ENCODE measurements at places on chromosomes 11 and 22.

DNA sequence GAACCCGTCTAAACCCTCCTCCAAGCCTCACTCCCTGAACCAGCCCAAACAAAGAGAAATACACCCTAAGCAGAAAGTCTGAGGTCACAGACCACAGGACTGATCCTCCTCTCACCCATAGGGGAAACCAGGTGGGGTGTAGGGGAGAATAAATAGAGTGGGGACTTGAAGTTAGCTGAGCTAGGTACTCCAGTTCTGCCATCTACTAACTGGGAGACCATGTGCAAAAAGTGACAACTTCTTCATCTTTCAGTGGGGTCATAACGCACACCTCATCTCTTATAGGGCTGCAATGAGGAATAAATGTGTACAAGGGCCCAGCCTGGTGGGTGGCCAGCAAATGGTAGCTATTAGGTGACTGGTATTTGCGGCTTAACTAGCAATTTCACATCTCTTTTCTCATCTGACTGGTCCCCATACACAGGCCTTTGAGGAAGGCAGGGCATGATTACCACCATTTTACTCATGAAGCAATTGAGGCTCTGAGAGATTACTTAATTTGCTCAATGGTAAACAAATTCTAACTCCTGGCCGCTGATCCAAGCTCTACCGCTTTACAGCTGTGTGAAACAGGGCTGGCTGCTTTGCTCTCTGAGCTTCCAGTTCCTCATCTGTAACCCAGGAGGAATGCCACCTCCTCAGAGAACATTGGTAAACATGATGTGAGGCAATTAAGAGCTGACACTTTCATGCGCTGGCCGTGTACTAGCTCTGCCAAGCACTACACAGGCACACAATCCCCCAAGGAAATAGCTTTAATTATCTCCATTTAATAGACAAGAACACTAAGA is 16.6 kb downstream of the TBC1D10A start:
- peak; percentile 42 for DNase-seq

DNA sequence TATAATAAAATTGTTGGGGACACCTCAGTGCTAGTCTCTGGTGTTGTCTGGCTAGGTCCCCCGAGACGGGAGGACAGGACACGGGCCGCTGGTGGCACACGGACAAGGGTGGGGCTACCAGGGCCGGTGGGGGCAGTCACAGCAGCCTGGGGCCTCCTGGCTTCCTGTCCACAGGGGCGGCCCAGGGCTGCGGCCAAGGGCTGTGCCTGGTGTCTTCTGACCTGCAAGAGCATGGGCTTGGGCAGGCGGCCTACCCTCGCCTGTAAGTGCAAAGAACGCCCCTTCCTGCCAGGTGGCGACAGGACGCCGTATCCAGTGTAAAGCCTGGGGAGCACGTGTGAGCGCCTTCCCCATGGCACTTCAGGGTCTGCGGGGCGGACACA is 3.6 kb downstream of the LRFN4 start:
- no peak for DNase-seq

DNA sequence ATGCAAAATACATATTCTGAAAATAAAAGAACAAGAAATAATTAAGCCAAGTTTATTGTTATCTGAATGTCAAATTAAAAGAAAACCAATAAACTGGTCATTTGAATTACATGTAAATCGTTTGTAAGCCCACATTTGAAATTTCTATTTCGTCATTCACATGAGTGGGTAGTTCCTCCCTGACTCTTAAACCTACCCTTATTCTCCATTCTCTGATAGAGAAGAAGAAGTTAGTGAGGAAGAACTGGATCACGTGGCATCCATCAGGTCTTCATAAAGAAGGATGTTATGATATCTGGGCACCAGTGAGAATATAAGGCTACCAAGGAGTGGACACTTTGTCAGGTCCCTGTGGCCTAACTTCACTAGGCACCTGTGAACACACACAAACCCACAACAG is 328.1 kb downstream of the OPCML start:
- DNase-seq, result no peak

DNA sequence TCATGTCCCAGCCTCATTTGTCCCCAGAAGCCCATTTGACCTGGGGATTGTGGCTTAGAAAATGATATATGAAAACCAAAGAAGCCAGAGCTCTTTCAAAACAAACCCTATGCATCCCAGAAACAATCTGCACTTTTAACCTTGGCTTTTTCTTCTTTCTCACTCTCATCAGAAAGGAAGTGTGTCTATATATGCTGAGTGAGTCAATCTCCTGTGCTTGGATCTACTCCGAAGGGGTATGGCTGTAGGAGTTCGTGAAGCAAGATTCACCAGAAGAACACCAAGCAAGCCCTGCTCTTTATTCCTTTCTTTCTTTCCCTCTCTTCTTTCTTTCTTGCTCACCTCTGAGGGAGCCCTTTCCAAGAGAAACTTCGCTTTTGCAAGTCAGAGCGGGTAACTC is 636 bp downstream of the PAMR1 start:
- no peak for DNase-seq

DNA sequence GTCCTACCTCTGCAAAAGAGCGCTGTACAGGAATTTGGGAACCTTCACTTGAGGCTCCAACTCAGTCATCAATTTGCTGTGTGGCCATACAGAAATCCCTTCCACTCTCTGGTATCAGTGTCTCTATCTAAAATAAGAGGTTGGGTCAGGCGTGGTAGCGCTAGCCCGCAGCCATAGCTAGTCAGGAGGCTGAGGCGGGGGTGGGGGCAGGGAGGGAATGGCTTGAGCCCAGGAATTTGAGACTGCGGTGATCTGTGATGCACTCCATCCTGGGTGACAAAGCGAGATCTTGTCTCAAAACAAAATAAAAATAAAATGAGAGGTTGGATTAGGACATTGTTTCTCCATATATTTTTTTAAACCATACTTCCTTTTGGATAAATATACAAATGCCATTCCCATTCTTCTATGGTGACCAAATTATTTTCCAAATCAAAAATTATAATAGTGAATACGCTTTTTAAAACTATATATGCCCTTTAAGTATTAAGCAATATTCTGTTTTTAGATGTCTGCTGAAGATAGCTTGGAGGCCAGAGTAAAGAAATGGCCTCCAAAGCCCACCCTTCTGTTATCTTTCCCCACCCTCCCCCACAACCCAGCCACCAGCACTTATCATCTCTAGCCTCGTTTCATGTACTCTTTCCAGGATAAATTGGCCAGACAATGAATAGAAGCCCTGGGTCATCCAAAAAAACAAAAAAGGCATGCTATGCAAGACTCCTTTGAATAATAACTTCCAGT is 87.2 kb downstream of the PLEKHA7 start:
- DNase-seq, result no peak

- DNase-seq, result no peak
Measured at GRCh38 chr11:44246726-44247125, 63.2 kb downstream of the ALX4 start.

- no peak for DNase-seq
Measured at GRCh38 chr11:76115555-76115954, 90.7 kb downstream of the WNT11 start.

DNA sequence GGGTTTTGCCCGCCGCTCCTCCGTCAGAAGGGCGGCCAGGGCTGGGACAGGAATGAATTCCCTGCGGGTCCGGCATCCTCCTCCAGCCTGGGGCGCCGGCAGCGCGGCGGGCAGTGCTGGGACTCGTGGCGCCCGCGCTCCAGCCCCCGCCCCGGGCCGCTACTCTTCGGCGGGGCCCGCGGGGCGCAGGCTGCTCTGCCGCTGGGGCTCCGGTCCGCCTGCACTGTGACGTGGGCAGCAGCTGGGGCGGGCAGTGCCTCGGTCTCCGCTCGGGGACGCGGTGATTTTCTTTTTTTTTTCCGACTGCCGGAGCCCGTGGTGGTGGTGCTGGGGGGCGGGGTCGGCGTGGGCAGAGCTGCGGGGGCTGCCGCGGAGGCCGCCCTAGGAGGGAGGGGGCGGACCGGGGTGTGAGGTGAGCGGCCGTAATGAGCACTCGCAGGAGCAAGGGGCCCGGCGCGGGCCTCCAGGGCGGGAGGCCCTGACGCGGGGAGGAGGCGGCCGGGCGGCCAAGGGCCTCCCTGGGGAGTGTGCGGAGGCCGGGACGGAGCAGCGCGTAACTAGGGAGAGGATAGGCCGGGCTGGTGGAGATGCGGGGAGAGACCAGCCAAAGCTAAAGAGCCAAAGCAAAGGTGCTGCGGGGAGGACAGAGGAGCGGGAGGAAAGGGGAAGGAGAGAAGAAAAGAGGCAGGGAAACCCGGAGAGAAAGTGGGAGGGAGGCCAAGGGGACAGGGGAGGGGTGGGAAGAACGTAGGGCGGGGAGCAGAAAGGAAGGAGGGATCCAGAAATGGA is 73.3 kb upstream of the ZBED5 start:
- DNase-seq, result peak; percentile 71

GRCh38 chr11:73851046-73851764 is 25.4 kb downstream of the COA4 start:
- DNase-seq, result peak; percentile 67

DNA sequence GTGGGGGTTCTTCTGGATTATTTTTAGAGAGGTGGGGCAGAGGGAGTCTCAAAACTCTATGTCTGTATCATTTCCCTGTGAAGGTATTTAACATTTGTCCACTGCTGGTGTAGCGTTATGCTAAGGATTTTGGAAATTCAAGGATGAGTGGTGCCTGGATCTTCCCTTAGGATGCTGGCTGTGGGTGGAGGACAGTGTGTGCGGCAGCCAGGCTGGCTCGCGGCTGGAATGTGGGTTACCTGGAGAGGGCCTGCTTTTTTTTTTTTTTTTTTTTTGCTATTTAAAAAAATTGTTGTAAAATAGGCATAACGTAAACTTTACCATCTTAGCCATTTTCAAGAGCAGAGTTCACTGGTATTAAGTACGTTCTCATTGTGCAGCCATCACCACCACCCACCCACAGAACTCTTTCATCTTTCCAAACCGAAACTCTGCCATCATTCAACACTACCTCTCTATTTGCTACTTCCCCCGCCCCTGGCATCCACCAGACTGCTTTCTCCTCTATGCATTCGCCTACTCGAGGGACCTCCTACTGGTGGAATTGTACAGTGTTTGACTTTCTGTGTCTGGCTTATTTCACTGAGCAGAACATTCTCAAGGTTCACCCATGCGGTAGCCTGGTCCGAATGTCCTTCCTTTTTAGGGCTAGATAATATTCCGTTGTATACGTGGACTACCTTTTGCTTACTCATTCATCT is 67.1 kb downstream of the PARVB start:
- DNase-seq, result peak; percentile 39

- DNase-seq, result no peak
Measured at GRCh38 chr11:83554876-83555275, 268.7 kb upstream of the CCDC90B start.

DNA sequence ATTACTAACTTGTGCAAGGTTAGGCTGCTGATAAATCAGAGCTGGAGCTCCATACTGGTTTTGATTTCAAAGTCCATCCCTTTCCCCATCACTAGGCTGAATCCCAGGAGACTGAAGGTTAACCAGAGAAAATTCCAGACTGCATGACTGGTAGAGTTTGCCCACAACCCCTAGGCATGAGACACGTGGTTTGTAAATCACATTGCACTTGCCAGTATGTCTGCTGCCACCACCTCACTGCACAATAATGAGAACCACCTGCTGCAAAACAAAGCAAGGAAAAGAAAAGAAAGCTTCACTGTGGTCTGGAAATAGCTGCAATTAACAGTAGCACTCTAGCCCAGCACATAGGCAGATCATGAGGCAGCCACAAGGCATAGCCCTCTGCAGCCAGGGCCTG is 67.6 kb upstream of the NTM start:
- no peak for DNase-seq

DNA sequence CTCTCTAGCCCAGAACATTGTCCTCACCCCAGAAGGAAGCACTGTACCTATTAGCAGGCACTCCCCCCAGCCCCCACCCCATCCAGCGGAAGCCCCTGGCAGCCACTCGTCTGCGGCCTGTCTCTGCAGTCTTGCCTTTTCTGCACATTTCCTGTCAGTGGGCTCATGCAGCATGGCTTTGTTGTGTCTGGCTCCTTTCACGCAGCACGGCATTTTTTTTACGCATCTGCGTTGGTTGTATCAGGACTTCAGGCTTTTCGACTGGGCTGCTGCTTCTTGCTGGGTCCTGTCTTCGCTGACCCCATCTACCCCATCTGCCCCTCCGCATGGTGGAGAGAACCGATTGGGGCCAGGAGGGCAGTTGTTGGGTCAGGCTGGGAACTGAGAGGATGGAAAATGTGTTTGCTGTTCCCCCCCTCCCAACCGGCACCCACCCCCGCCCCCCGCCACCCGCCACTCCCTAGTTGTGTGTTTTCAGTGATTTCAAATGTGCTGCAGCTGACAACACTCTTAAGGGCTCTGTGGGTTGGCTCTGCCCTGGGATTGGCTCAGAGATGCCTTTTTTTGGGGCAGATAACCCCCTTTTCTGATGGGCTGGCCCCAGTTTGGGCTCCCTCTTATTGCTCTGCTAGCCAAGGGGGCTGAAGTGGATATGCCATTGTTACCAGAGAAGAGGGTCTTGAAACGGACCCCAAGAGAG is 110.0 kb downstream of the KIAA1671 start:
- DNase-seq, result peak; percentile 11

- peak; percentile 48 for DNase-seq
Measured at GRCh38 chr22:43094085-43094484, 4.9 kb upstream of the TTLL1 start.

DNA sequence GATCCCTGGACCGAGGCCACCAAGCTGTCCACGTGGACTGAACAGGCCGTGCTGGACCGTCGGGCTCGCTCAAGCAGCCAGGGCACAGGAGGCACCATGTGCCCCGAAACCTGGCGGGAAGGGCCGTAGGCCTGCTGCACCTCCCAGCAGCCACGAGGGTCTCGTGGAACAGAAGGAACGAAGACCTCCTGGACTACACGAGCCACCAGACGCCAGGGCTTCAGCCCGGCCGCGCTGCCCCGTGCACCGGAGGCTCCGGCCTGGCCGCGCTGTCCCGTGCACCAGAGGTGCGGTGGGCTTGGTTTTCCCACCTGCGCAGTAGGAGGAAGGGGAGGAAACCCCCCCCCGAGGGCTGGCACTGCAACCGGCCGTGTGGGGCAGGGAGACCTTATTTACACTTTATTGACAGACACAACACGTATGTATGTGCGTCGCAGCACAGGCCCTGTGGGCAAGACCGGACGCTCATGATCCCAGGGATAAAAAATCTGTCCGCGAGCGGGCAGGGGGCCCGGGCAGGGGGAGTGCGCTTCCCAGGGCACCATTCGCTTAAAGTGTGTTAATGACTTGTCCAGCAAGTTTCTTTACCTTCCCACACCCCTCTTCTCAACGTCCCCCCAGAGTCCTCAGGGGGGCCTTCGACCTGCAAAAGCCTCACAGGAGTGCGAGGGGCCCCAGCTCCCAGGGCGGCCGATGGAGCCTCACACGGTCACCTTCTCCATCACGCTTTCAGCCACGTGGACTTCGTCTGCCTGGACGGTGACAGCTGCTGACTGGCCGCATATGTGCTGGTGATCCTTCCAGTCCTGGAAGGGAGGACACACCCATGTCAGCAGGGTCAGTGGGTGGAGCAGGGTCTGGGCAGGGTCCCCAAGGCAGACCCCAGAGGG is 7.0 kb downstream of the DRD4 start:
- no peak for DNase-seq

DNA sequence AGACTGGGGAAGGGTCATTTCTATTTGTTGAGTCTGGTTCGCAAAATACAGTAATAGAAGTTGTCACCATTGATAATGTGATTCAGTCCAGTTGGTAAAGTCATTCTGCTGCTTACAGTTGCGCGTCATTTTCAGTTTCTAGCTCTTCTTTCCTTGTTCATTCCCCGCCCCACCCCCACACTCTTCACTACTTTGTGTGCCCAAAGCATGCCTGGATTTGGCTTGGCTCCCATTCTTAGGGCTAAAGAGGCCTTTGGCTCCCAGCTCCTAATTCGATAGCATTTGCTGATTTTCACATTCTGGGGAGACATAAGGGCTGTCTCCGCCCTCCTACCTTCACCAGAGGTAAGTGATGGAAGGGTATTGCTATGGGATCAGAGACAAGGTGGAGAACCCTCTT is 43.0 kb downstream of the CECR2 start:
- DNase-seq, result no peak
